ENCODE measurements at places on chromosomes 16 and 17. TPM values are rescaled to one million over a fixed set of nuclear protein-coding genes. Genes with fewer than 3 reads are reported as not detected.

ADORA2B gene
- 19.5 TPM for total RNA-seq

CIITA gene
- not detected for total RNA-seq

C17orf78 gene
- total RNA-seq, result not detected

TAX1BP3 gene
- 293 TPM for total RNA-seq

NAA60 gene
- total RNA-seq, result 4.6 TPM

ZNF629 gene
- total RNA-seq, result 19.6 TPM

TMEM235 gene
- not detected for total RNA-seq

SMIM36 gene
- total RNA-seq, result not detected

HP gene
- 0.91 TPM for total RNA-seq

ESRP2 gene
- not detected for total RNA-seq

NRN1L gene
- not detected for total RNA-seq

CDRT15L2 gene
- total RNA-seq, result not detected

TAC4 gene
- not detected for total RNA-seq

YBX2 gene
- not detected for total RNA-seq

YWHAE gene
- total RNA-seq, result 370 TPM

CBLN1 gene
- total RNA-seq, result not detected

VMO1 gene
- total RNA-seq, result not detected

JMJD8 gene
- 13.9 TPM for total RNA-seq

ASPHD1 gene
- total RNA-seq, result 3.7 TPM

CD300H gene
- not detected for total RNA-seq

WSCD1 gene
- total RNA-seq, result 0.32 TPM

SPATA22 gene
- total RNA-seq, result not detected

CCL17 gene
- not detected for total RNA-seq

CDH15 gene
- total RNA-seq, result 0.05 TPM

SMARCE1 gene
- 137 TPM for total RNA-seq

PRCD gene
- total RNA-seq, result not detected

GID4 gene
- 4.4 TPM for total RNA-seq

TUBB3 gene
- total RNA-seq, result 58.2 TPM

CCL13 gene
- total RNA-seq, result not detected

ENPP7 gene
- not detected for total RNA-seq

PTGES3L gene
- 2.1 TPM for total RNA-seq

CD79B gene
- not detected for total RNA-seq
